ENCODE measurements at places on chromosomes 4 and X.
A peak's percentile ranks its signal among the peaks of the same experiment; 100 is the strongest.

- DNase-seq: no peak
These were observed 38.0 kb downstream of the HTT-AS start for GRCh38 chr4:3036131-3036952.

GRCh38 chr4:32341342-32341741 is 1621.2 kb downstream of the PCDH7 start:
- DNase-seq: no peak

DNA sequence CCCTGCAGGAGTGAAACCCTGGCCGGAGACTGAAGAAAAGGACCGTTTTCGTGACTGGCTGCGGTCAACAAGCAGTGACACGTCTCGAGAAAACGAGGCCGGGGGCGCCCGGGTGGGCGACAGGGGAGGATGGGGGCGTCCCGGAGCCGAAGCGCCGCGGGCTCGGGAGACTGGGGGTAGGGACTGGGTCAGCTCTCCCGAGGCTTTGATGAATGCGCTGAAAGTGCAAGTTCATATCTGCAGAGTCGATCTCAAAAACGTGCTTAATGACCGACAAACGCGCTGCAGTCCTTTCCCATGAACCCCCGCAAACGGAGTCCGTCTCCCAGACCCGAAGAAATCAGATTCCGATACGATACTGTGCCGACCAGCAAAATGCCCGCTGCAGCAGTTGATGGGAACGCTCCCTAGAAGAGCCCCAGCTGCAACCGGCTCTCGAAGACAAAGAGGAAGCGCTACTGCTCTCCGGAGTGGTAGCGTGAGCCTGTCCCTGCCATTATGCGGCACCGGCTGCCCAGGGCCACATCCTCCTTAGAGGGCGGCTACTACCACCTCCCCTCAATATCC is 806 bp upstream of the CD99L2 start:
- DNase-seq: no peak

DNA sequence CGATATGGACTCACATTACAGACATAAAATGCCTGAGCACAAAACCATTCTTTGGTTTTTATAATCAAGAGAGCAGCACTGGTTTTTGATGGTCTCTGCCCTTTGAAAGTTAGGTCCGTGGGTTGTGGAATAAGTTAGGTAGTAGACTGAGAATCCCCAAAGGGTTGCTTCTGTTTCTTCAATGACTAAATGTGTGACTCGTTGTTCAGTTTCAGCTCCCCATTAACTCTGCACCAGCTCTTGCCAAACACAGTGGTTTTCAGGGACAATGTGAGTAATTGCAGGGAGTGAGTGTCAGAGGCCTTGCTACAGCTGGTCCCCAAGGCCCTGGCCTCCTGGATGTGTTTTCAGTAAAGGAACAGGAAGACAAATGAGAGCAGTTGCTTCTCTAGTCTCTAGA is 24.8 kb downstream of the SMIM20 start:
- peak; percentile 99 for DNase-seq

GRCh38 chr4:7390906-7391636 is 43.7 kb downstream of the PSAPL1 start:
- DNase-seq: no peak

DNA sequence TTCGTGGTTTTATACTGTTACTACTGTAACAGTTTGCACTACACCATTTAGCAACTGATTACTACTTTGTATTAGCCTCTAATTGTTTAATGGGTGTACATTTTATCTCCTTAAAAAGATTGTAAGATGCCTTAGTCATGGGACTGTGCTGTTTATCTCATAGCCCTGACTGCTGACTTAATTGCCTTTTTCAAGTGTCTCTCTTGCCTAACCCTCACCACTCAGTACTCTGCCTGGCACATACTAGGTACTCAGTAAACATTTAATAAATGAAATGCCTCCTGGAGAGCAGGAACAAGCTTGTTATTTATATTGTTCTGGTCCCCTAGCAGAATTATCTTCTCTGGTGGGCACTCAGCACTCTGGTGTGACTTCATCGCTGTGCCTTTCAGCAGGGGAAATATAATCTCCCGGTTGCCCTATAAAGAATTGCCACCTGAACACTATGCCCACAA is 1.7 kb upstream of the STIM2 start:
- DNase-seq: no peak

DNA sequence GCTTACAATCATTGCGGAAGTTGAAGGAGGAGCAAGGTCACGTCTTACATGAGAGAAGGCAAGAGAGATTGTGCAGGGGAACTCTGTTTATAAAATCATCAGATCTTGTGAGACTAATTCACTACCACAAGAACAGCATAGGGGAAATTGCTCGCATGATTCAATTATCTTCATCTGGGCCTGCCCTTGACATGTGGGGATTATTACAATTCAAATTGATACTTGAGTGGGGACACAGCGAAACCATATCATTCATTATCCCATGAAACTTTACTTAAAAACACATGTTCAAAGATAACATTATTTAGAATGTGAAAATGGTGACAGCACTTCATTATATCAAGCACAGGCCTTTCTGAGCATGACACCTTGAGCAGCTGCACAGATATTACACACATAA is 1087.8 kb downstream of the C4orf33 start:
- no peak for DNase-seq

- peak; percentile 72 for DNase-seq
These were observed 152.0 kb downstream of the GASK1B start for GRCh38 chr4:158020734-158021346.

- DNase-seq: no peak
These were observed 209.4 kb upstream of the UGT8 start for GRCh38 chr4:114389070-114389685.

GRCh38 chr4:25535278-25535677 is 120.4 kb upstream of the SLC34A2 start:
- DNase-seq: no peak
